Karpas-422 (cell line): ENCODE measurements at places on chromosomes 2 and 18. TPM values are rescaled to one million over a fixed set of nuclear protein-coding genes. Genes with fewer than 3 reads are reported as not detected.

CAPN14 gene
- total RNA-seq = 2.0 and 2.6 TPM in 2 replicates

CABYR gene
- total RNA-seq = not detected in 2 replicates

EPB41L3 gene
- not detected in 2 replicates for total RNA-seq

PJVK gene
- 4.7 and 8.9 TPM in 2 replicates for total RNA-seq

GRCh38 chr2:233380132-233380895 lies 26.0 kb downstream of the DGKD start:
- peak; percentile 66 for DNase-seq

GRCh38 chr2:120709608-120710041 lies 26.0 kb upstream of the GLI2 start:
- no peak for DNase-seq

DNA sequence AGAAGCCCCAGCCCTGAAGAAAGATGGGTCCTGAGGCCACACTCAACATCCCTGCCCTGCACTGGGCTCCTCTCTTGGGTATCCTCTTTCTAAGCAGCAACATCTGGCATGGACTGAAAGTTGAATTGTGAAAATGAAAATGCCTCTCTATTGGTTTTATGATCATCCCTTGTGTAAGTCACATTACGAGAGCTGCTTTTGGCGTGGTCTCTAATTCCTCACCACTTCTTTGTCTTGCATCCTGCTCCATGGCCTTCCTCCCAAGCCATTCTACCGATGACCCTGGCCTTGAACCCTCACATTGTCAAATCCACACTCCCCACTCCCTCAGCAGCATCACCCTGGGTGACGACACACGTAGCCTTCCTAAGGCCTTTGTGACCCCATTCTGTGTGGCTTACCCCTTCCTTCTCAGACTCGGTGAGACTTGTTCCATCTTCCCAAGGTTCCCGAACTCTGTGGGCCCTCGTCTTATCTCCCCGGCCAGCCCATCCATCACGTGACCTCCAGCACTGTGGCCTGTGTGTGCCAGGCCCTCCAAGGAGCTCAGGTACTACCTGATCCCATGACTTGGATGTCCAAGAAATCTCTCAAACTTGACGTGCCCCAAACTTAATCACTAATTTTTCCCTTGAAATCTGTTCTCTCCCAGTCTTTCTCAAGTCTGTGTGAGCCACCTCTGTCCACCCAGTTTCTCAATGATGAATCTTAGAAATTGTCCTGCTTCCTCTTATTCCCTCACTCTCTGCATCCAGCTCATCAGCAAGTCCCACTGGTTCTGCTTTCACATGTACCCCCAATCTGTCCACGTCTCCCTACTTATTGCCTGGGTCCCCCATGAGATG lies 194.7 kb upstream of the HS6ST1 start:
- DNase-seq = no peak

DNA sequence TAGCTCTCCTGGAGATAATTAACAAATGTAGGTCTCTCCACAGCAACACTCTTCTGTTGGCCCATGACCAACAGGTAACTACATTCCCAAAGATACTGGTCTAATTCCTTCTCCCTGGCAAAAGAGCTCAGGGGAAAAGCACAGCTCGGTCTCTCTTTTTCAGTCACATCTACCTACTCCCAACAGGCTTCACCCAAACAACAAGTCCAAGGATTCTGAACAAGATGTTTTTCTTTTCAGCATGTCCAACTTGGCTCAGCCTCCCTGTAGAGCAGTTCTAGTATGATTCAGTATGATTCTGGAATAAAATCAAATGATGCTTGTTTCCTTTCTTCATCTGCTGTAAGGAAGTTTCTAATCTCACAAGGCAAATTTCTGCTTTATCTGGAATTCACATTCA lies 1704.8 kb upstream of the PIK3C3 start:
- no peak for DNase-seq

DNA sequence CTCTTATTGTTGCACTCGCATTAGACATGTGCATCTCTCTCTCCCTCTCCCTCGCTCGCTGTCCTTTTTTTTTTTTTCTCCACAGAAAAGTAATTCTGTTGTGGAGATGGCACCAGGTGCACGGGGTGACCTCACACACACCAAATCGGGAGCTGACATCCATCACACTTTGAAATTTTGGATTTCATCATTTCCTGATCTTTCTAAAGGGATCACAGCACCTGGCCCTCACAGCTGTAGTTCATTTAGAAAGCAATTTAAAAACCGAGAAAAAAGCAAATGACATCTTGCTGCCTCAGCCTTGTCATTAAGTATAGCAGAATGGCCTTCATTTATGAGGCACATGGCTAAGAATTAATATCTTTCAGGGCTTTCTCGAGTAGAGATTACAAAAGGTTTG lies 717.2 kb downstream of the RNF144A start:
- DNase-seq = no peak

GRCh38 chr2:169714699-169715098 lies 18.9 kb upstream of the KLHL23 start:
- no peak for DNase-seq

DNA sequence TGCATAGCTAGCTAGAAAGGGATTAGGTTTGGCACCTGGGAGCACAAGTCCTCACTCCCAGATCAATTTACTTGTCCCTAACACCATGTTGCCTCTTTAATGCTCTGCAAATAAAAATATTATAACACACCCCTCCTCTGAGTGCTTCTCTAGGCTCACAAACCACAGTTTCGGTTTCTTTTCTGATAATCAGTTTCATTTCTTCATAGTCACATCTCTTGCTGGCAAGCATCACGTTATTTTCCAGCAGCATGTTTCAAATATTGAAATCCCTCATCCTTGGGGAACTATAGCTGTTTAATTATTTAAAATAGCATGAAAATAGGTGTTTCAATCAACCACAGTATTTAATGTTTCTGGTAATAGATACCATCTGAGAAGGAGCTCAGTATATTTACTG lies 13.9 kb upstream of the SMCHD1 start:
- peak; percentile 76 for DNase-seq

DNA sequence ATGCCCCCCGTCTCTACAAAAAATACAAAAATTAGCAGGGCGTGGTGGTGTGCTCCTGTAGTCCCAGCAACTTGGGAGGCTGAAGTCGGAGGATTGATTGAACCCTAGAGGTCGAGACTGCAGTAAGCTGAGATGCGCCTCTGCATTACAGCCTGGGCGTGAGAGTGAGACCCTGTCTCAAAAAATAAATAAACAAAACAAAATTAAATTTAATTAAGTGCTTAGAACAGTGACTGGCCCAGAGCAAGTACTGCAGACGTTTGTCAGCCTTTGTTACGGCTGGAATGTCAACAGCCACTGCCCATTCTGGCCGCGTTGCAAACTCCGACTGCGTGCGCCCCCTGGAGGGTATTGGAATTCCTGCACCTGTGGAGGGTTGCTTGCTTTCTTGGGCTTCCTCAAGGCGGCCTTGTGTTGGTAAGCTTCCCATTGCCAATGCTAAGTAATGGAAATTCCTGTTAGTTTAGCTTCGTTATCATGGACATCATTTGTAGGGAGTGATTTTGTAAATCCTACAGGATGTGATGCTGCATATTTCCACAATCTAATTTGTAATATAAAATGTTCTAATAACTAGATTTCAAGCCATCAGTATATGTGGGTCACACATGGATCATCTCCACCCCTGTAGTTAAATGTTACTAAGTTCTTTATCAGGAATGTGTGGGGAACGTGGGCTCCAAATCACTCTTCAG lies 15.9 kb upstream of the ATP6V1B1 start:
- DNase-seq = peak; percentile 90

- no peak for DNase-seq
Observed at GRCh38 chr2:177908182-177908581, 164.4 kb downstream of the PDE11A start.

DNA sequence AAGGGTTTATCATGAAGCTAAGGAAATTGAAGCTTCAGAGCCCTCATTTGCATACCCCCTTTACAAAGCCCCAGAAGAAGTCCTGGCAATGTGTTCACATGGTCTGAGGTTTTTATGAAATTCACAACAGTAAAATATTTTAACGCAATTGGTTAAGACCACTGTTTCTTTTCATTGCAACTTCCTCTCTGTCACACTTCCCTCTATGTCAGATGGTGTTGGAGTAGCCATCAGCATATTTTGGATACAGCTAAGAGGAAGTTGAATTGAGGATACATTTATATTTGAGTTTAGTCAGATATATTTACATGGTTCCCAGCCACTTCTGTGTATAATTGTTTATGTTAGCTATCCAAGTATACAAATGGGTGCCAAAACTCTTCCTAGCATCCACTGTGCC lies 170.0 kb downstream of the TXNL1 start:
- DNase-seq = no peak

DNA sequence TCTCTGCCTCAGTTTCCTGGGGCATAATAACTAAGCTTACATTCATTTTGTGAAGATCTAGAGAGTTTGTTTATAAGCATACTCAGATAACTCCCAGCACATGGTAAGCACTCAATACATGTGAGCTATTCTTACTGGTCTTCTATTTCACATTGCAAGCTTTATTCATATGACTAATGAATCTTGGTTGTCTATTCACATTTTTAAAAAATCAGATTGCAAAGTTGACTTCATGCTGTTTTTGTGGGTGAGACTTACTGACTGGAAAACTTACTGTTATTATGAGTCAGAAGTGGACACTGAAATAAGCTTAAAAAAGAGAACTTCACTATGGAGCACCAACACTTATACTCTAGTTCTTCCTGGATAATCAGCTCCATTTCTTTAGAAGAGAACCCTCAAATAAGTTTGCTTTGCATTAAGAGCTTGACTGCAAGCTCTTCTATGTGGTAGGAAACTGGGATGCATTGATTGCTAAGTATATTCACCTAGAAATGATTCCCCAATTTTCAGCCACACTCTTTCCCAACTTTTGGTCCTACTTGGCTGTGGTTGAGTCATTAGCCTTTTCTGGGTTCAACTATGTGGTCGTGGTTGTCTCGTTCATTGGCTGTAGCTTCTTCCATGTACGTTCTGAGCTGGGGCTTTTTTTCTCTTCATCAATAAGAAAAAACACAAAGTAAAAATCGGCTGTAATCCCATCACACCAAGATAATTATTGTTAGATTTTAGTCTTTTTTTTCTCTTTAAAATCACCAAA lies 29.5 kb upstream of the RBMS1 start:
- DNase-seq = no peak
